Gastrocnemius medialis (tissue), 4 donors: ENCODE measurements at places on chromosomes 2 and 18.
A peak's percentile ranks its signal among the peaks of the same experiment; 100 is the strongest.

GRCh38 chr18:73947180-73947921, 200.3 kb downstream of the FBXO15 start:
- no peak for DNase-seq

GRCh38 chr2:28615706-28616105, 119.8 kb downstream of the PLB1 start:
- DNase-seq, result no peak

DNA sequence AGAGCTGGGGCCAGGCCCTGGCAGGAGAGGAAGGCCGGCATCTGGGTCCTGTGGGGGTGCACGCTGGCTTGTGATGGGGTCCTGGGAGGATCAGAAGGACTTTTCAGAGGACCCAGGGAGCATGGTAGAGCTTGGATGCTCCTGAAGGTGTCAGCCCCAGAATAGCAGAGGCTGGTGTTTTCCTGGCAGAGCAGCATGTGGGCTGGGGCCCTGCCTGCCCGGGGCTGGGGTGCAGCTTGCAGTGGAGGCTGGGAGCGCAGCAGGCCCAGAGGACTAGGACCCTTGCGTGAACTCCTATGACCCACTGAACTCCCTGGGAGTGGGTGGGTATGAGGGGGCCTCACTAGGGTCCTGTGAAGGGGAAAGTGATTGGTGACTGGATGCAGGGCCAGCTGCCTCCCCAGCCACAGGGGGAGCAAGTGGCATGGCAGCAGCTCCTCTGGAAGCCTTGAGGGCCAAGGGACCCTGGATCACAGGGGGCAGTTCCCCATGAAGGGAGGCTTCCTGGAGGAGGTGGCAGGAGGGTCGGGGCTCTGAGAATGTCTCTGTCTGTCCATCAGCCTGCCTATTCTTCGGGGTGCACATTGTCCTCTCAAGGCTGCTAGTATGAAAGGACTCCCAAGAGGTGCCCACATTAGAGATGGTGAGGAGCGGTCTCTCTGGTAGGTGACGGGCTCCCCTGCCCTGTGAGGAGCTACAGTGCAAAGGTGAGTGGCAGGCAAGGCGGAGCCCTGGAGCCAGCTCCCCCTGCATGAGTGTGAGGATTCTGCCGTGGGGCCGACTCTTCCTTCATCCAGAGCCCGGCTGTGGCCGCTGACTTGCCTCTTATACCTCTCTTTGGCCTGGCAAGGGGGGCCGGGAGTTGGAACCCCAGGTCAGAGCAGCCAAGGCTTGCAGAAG, 249.0 kb downstream of the DYSF start:
- no peak for DNase-seq

- no peak for DNase-seq
Observed at GRCh38 chr18:10349561-10349960, 104.9 kb upstream of the APCDD1 start.

DNA sequence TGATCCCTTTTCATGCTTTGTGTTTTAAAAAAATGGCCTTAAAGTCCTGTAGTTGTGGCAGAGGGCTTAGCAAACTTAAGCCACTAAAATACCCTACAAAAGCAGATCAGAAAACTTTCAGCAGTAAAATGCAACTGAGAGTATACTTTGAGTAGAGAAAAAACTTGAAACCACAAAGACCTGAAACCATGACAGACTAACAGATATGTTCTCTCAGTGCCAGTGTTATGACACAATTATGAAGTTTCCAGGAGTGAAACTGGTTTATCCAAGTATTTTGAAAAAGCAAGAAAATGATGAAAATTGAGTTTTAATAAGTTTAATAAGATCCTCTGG, 74.5 kb downstream of the SPRED2 start:
- DNase-seq, result no peak

DNA sequence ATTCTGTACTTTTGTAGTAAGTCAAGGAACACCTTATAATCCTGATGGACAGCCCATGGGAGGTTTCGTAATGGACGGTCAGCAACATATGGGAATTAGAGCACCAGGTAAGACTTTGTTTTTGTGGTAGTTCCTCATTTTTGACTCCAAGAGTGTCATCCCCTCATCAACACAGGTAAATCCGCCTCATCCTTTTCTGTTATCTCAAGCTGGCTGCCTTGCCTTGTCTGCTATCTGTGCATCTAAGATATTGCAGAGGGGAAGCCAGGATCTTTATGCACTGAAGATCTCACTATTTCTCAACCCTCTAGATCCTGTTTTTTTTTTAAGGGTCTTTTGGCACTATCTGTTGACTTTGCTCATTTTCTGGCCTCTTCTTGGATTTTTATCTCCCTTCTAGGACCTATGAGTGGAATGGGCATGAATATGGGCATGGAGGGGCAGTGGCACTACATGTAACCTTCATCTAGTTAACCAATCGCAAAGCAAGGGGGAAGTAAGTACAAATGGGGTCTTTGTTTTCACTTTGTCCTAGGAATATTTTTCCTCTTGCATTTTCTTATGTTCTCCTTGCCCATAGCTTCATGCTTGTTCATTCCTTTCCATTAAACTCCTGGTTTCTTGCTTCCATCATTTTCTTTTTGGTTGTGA, 133.8 kb downstream of the MEIS1 start:
- DNase-seq, result no peak

- DNase-seq, result no peak
Observed at GRCh38 chr2:18131761-18132160, 253.3 kb downstream of the KCNS3 start.

DNA sequence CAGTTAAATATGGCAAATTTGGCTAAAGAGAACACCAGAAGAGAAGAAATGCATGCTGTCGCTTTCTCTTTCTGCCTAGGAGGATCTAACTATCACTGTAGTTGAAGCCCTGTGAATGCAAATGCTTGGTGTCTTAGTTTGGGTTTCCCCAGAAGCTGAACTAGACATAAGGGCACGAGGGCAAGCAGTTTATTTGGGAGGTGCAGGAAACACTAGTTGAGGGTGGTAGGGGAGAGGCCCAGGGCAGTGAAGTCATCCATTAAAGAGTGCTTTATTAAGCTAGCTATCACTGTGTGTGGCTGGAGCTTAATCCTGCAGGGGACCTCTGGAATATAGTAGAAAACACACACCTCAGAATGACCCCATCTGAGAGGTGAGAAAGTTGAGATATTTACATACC, 639.8 kb upstream of the ZEB2 start:
- DNase-seq, result no peak

GRCh38 chr2:69577467-69578197, 65.9 kb downstream of the AAK1 start:
- DNase-seq, result peak; percentile 78

GRCh38 chr2:39525636-39526412, 88.7 kb upstream of the MAP4K3 start:
- DNase-seq, result no peak

- DNase-seq, result no peak
Observed at GRCh38 chr18:3513481-3513880, 63.5 kb downstream of the TGIF1 start.

- no peak for DNase-seq
Observed at GRCh38 chr2:191108331-191108730, 42.5 kb downstream of the STAT4 start.

- no peak for DNase-seq
Observed at GRCh38 chr2:12584338-12584737, 132.4 kb upstream of the TRIB2 start.
